ENCODE measurements at places on chromosomes 13 and 19. TPM values are rescaled to one million over a fixed set of nuclear protein-coding genes. Genes with fewer than 3 reads are reported as not detected.

DNA sequence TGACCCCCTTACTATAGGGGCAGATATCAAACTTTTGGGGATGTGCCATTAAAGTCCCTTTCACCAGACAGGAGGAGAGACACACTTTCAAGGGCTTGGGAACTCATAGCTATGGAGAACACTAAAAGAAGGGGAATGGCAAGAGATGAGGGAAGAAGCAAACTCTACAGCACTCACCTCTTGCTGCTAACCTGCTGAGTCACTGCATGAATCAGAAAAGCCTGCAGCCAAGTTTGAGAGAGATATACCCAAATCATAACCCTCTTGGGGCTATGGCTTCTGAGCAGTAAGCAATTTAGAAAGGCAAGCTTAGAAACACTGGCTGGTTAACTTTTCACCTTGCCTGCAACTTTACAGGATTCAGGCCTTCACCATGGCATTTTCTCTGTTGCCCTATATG, 1028.0 kb downstream of the UQCRFS1 start:
- DNase-seq = no peak

- DNase-seq = peak; percentile 44
These were observed at the start of gene GEMIN7 for GRCh38 chr19:45079063-45079910. Gene GEMIN7, plus strand, starts transcription at chr19:45079260. Its CDS starts 10,855 bp downstream, at chr19:45090115.

- DNase-seq = no peak
These were observed 47.2 kb upstream of the EPHX3 start for GRCh38 chr19:15279326-15279904.

DNA sequence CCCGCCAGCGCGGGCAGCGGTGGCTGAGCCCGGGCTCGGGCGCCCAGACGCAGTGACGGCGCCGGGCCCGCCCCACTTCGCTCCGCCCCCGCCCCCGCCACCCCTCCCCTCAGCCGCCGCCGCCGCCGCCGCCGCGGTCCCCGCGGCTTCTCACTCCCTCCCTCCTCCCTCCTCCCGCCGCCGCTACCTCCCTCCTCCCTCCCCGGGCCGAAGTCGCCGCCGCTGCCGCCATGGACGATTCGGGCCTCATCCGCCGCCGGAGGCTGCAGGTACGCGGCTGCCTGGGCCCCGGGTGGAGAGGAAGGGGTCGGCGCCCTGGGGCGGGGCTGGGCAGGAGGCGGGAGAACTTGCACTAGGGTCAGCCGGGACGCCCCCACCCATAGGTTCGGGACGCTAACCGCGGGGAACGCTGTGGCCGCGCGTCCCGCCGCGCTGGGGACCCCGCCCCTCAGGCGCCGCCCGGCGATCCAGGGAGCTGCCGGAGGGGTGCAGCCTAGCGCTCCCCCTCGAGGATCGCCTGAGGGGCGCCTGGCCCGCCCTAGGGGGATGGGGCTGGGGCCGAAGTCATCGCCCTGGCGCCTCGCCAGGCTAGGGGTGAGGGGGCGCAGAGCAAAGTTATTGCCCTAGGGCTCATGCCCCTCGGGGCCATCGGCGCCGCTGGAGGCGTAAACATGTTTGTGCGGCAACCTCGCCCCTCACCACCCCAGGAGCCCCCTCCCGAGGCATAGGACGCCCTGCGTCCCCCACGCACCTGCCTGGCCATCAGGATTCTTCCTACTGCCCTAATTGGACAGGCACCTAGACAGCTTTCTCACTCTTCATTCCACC, 427 bp downstream of the RTBDN start:
- no peak for DNase-seq

DNA sequence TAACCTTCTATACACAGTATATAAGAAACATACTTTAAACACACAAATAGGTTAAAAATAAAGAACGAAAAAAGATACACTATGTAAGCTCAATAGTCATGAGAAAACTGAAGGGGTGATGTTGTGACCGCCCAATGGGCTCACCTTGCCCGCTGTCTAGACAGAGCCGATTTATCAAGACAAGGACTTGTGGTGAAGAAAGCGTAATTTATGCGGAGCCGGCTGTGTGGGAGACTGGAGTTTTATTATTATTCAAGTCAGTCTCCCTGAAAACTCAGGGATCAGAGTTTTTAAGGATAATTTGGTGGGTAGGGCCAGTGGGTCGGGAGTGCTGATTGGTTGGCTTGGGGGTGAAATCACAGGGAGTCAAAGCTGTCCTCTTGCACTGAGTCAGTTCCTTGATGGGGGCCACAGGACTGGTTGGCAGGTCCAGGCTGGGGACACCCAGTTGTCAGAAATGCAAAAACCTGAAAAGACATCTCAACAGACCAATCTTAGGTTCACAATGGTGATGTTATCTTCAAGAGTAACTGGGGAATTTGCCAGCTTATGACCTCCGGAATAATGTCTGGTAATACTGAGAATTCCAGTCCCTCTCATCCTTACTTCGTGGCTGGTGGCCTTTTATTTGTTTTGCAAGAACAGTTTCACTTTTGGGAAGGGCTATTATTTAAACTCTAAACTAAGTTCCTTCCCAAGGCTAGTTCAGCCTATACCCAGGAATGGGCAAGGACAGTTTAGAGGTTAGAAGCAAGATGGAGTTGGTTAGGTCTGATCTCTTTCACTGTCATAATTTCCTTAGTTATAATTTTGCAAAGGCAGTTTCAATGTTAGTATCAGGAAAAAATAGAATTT, 96.6 kb downstream of the UBL3 start:
- no peak for DNase-seq

DNA sequence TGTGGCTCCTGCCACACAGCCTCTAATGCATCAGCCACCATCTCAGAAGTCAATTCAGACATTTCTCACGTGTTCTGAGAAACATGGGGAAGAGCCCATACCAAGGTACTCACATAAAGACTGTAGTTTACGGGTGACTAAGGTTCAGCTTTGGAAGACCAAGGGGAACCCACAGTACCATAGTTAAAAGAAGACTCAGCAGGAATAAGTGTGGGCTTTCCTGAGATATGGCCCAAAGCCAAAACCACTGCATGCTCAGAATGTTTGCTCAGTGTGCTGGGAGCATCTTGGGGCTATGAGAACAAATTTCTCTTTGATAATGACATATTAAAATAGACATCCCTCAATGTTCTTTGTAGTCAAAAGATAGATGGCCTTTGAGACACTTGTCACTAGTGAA, 283.8 kb downstream of the DCT start:
- no peak for DNase-seq

DNA sequence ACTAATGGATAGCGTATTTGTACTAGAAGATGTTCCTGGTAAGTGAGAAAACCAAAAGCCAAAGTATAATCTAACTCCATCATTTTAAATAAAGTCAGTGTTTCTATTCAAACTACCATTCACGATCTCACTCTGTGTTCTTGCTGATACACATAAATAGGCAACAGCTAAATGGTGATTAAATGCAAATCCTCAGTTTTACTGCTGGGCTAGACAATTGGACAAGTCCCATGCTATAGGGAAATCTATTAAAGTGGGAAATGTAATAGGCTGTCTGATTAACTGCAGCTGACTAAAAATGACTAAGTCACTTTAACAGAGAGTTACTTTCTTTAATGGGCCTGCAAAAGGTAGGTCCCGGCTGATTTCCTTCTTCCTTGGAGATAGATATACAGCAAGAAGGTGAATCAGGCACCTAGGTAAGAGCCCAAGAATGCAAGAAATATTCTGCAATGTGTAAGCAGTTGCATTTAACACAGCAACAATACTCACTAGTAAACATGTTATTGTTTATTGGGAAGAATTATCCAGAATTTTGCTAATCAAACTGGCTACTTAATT, 298.4 kb downstream of the SLITRK6 start:
- DNase-seq = no peak

DNA sequence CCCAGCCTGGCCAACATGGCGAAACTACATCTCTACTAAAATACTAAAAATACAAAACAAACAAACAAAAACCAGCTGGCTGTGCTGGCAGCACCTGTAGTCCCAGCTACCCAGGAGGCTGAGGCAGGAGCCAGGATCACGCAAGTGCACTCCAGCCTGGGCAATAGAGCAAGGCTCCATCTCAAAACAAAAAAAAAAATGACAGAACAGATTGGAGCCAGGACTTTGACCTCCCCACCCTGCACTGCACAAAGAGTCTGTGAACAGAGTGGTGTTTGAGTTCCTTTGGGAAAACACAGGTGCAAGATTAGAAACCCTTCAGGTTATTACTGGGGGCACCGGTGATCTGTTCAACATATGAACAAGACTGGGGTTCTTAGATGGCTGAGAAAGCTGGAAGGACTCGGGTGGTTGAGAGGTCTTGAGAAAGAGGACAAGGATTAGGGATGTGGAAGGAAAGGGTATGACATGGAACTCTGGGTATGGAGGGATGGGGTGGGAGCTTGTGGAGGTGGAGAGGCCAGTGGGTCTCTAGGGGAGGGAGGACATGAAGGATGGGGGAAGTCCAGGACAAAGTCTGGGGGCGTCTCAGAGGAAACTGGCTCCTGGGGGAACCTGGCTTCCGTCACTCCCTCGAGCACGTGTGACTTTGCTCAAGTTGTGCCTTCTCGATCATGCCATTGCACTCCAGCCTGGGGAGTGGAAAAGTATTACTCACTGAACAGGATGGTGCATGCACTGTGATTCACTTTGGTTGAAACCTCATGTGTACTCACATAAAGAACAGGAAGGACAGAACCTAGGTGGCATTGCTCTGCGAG, 25.9 kb downstream of the RCN3 start:
- DNase-seq = no peak

DNA sequence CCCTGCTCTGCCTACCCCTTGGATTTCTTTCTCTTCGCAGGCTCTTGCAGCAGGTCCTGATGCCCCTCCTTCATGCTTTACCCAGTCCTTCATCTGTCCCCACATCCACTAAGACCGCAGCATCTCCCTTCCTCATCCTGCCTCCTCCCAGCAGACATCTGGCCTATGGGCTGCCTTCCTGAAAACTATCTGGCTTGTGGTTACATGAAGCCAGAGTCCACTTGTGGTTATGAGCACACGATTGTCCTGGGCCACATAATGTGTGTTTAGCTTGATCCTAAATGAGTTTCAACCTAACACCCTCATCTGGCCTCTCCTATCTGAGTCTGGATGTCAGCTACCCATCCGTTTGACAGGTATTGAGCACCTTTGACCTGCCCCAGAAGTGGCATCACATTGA, 5.5 kb upstream of the ZNF175 start:
- DNase-seq = no peak

- no peak for DNase-seq
These were observed 15.7 kb upstream of the LDLR start for GRCh38 chr19:11073568-11073967.

The METTL21C gene
- not detected for total RNA-seq

The IGSF23 gene
- not detected for total RNA-seq

The TTC9B gene
- total RNA-seq = 1.7 TPM
